ENCODE measurements at places on chromosomes 2 and 18.

DNA sequence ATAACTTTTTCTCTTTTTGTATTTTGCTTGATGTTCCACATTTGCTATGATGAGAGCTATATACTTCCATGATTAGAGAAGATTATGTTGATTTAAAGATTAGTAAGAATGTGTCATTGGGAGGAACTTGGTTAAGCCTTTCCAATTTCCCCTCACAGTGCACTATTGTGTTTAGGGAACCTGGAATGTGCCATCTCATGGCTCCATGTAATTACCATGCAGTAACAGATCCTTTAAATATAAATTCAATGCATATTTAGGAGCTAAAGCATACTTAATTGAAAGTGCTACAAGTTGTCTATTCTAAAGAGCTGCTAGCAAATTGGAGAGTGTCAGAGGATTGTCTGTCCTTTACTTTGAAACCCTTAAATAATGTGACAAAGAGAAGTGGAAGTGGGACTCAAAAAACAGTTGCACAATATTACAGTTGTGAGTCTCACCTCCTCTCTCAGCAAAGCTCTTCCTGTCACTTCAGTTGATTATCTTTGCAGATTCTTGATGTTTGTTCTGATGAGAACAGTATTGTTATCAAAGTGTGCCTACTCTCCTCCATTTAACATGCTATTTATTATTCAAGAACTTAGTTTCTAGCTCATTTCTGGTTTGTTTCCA, 1162.7 kb upstream of the ZEB2 start:
- no peak for DNase-seq

DNA sequence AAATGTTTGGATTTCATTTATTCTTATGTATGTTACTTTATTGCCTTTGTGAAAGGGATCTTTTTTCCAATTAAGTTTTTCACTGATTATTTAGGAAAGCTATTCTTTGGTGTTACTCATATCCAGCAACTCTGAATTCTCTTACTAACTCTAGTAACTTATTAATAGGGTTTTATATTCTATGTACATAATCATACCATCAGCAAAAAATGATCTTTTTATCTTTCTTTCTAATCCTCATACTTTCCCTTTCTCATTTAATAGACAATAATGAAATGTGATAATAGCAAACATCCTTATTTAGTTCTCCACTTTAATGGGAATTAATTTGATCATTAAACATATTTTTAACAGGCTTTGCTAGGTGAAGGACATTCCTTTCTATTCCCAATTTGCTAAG, 12.3 kb upstream of the CDKL4 start:
- no peak for DNase-seq

GRCh38 chr2:37554687-37555086, 116.8 kb downstream of the CDC42EP3 start:
- no peak for DNase-seq

- no peak for DNase-seq
These were observed 139.4 kb upstream of the HAAO start for GRCh38 chr2:42931818-42932195.

GRCh38 chr2:169160926-169161481, 91.6 kb downstream of the DHRS9 start:
- no peak for DNase-seq

GRCh38 chr2:212227755-212228154, 310.8 kb downstream of the ERBB4 start:
- DNase-seq, result no peak

DNA sequence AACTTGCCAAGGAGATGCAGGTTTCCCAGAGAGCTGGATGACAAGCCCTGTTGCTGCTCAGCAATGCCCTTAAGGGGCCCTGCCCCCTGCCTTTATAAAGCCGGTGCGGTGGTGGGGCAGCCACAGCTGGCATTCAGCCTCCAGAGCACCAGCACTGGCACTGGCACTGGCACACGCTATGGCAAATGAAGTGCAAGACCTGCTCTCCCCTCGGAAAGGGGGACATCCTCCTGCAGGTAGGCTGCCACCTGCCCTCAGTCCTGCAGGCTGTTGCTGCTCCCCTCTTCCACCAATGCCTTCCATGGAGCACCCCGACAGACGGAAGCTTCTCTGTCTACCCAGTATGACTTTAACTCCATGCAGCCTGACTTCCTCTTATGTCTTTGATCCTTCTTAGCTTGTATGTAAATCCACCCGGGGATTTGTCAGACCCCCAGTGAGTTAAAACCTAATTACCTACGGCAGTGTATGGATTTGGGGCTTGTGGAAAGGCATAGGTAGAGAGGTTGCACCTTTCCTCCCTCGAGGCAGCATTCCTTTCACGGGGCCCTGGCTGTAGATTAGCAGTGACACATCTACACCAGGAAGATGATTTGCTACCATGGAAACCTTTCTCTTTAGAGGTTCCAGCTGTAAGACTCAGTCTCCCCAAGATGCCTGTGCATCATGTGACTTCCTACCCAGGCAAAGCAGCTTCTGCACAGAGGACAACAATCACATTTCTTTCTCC, at the start of gene DAPL1:
TSS of gene DAPL1 (plus strand) at position 123 of the 730 bp plus-strand sequence. CDS start at position 179, 56 bp downstream.
- DNase-seq, result no peak

- peak; percentile 58 for DNase-seq
These were observed 401.2 kb downstream of the GALR1 start for GRCh38 chr18:77650799-77651385.

DNA sequence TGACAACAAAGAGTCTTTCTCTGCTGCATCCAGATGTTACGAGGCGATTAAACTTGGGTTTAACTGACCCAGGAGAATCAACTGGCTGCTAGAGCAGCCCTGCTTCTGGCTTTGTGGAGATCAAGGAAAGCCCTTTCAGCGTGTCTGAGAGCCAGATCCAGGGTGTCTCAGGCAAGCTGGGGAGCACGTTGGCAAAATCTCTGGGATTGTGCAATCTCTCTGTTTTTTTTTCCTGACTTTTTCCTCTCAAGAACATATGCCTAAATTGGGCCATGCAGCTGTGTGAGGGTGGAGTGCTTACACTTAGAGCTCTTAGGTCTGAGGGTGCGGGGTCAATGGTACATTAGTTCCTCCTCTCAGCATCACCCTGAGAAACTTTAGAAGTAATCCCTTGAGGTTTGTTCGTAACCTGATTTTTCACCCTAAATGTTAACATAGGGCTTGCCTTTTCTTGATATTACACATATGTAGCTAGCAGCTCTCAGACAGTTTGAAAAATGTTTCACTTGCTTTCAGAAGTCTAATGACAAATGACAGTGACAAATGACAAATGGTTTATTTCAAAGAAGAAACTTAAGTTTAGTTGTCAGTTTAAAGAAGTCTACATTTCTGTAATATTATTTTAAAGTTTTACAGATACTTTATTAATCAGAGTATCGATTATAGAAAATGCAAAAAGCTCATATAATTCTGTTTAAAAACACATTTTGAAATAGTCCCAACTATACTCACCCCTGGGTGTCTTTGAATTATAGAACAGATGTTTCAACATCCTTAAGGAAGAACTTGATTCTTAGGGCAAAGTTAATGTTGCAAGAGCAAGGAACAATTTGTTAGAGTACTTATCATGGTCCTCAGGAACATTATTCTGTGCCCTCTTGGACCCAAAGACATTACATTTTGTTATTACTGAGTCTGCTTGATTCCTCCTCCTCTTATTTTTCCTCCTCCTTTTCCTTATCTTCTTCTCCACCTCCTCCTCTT, 38.4 kb upstream of the ZSWIM2 start:
- no peak for DNase-seq

DNA sequence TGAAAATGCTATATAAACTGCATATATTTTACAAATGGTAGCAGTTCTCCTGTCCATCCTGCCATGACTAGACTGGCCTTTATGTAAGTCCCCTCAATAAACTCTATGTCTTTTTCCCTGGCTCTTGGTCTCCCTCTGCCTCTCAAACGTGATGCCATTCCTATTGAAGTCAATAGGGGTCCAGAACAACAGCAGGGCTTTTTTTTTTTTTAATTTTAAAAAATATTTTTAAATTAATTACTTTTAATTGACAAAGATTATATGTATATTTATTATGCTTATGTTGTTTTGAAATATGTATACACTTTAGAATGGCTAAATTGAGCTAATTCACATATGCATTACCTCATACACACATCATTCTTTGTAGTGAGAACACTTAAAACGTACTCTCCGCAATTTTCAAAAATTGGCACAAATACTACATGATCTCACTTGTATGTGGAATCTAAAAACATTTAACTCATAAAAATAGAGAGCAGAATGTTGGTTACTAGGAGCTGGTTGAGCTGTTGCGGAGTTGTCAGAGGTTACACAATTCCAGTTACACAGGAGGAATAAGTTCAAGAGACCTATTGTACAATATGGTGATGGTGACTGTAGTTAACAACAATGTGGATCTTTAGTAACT, 123.1 kb downstream of the LRRTM4 start:
- DNase-seq, result no peak

DNA sequence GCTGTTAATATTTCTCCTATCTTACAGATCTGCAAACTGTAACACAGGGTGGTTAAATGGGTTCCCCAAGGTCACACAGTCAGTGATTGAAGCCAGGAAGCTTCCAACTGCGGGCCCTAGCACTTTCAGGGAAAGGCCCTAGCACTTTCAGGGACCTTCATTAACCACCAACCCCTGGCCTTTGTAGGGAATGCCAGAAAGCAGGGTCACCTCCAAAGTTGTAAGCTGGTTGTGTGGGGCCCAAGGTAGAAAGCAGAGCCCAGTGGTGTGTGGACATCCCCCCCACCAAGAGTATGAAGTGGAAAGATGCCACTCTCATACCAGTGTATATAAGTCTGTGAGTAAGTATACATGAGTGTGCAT, 4.4 kb downstream of the DLX2 start:
- DNase-seq, result no peak

DNA sequence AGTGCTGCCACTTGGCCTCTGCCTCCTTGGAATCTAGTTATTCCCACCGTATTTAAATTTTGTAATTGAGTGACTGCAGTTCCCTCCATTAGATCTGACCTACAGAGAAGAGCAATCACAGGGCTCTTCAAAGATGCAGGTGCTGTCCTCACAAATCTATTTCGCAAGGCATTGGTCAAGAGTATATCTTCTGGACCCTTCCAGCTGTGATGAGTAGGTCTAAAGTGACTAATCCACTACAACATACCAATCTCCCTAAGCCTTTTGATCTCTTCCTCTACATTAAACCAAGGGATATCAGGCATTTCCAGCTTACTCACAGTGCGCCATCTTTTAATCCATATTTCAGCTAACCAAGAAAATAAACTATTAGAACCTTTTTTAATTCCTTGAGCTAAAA, 65.1 kb upstream of the COL3A1 start:
- DNase-seq, result no peak

GRCh38 chr2:23788100-23788499, 138.8 kb downstream of the ATAD2B start:
- DNase-seq, result peak; percentile 16

- DNase-seq, result no peak
These were observed 178.7 kb downstream of the LCLAT1 start for GRCh38 chr2:30625701-30626100.

DNA sequence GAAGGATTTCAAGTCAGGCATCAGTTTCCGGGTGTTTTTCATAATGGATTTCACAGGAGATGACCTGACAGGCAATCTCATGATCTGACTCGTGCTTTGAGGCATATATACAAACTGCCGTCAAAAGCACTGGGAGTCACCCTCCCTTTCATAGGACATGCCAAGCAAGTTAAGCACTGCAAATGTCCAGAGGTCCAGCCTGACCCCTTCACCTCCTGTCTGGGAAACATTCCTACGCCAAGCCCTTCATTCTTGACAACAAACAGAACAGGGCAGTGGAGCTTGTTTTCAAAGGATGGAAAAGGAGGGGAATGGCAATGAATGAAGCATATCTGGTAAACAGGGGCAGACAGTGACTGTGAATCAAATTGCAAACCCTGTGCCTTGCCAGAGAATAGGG, 963.6 kb downstream of the BCL11A start:
- no peak for DNase-seq

- no peak for DNase-seq
These were observed 66.5 kb downstream of the CLHC1 start for GRCh38 chr2:55165626-55166025.

DNA sequence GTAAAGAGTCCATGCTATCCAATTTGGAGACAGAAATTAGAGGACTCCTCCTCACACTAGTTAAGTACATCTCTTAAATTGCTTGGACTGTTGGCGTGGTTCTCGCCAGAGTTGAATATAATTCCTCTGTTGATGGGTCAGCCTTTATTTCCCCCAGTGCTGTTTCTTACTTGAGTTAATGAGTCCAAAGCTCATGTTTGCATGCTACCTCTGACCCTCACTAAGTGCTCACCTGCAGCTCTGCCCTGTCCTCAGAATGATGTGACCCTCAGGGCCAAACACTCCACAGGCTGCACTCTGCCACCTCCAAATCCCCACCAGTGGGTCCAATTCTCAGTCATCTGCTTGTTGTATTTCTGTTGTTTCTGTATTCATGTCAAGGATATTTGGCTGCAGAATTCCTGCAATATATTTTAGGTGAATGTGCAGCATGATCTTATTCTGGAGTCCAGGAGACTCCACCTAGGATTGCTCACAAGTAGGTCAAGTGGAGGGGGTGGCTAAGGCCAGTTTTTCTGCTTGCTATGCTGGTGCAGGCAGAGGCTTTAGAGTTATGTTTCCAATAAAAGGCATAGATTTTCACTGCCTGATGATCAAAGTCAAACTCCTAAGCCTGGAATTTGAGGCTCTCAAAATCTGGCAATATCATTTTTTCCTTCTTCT, 37.8 kb downstream of the RDH14 start:
- no peak for DNase-seq

GRCh38 chr2:54691445-54692135, 31.9 kb upstream of the EML6 start:
- no peak for DNase-seq

- no peak for DNase-seq
These were observed 190.8 kb downstream of the SH3BP4 start for GRCh38 chr2:235142601-235143000.

DNA sequence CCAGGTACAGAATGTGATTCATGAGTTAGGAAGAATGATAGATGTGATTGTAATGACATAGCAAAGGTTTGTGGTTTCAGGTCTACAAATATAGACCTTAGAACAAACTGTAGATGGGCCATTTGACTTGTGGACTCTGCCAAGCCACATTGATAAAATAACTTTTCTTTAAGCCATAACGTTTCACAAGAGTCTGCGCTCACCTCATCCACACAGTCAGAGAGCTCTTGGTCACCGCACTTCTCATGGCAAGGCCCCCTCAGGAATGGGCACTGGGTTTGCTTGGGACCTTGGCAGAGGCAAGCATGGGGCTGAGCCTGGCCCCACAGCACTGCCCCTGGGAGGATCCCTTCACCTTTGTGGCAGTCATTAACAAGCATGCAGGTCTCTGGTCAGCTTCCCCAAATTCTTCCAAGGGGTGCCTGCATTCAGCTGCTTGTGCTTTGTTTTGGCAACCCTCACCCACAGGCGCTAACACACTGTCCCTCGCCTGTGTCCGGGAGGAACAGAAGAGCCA, 14.0 kb downstream of the ARMC9 start:
- no peak for DNase-seq

- DNase-seq, result no peak
These were observed 11.0 kb upstream of the CNGA3 start for GRCh38 chr2:98335271-98335670.

All from activated CD4-positive, alpha-beta T cell treated with anti-CD3 and anti-CD28 coated beads, Interleukin-2, amount 10 ng/mL, durations not matched to agents 7 days and 5 days (primary cell).